ENCODE measurements at places on chromosomes 16 and 17.

DNA sequence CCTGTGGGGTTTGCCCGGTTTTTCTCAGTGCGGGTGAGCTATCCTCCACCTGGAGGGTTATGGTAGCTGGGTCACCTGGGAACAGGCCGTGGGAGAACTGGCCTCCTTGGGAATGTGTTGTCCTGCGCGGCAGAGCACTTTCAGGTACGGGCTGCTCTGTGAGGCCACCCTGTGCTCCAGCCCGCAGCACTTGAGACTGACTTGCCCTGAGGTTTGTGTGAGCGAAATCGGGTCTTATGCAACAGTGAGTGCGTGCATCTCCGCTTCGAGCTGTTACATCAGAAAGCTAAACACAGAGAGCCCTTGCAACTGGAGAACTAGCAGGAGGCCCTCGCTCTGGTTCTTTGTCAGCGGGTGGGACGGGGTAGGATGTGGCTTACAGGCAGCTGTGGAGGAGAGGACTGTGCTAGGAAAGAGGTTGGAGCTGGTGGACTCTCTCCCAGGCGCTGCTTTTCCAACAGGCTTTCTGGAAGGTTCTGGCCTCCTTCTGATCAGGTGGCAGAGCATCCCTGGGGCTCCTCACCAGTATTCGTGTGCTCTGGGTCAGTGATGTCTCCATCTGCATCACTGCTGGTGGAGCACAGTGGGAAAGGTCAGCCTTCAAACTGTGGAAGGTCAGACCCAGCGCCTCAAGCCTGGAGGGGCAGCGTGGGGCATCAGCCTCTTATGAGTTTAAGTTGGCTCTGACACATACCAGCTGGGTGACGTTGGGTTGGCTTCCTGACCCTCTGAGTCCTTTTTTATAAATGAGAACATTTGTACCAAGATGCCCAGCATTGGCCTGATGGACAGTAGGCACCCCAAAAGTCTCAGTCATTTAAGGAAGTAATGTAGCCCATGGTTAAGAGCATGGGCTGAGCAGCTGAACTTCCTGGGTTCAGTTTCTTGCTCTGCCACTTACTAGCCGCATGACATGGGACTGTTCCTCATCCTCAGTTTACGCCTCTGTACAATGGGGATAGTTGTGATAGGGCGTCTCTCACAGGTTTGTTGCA lies 76.3 kb downstream of the KSR1 start:
- DNase-seq, result no peak

DNA sequence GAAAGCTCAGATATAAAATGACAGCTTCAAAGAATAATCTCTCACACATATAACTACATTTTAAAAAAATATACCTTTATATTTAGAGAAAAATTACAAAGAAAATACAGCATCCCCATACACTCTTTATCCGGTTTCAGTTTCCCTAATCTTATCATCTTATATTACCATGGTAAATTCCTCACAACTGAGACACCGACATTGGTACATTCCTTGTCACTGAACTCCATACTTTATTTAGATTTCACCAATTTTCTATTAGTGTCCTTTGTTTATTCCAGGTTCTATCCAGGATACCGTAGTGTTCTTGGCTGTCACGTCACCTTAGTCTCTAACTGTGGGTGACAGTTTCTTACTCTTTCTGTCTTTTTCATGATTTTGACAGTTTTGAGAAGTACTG lies 22.0 kb upstream of the ABCA10 start:
- DNase-seq, result no peak

DNA sequence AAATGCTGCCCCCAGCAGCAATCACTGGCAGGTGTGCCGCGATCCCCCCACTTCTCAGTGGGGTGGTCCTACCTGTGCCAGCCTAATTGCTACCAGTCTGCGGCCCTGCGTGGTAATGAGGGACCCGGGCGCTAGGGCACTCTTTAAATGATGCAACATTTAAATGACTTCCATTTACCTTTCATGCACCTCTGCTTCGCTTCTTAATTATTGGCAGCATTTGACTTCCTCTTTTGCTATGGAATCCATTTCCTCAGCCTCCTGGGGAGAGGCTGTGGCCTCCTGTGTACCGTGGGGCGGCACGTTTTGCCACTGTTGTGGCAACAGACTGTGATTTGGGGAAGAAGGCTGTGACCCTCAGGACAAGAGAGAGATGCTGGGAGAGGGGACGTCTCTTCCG lies 86.1 kb downstream of the RPA1 start:
- DNase-seq, result no peak

GRCh38 chr17:47725446-47726111 lies 7.5 kb upstream of the TBX21 start:
- DNase-seq, result no peak

GRCh38 chr16:46573008-46573833 lies 48.0 kb downstream of the SHCBP1 start:
- peak; percentile 51 for DNase-seq

DNA sequence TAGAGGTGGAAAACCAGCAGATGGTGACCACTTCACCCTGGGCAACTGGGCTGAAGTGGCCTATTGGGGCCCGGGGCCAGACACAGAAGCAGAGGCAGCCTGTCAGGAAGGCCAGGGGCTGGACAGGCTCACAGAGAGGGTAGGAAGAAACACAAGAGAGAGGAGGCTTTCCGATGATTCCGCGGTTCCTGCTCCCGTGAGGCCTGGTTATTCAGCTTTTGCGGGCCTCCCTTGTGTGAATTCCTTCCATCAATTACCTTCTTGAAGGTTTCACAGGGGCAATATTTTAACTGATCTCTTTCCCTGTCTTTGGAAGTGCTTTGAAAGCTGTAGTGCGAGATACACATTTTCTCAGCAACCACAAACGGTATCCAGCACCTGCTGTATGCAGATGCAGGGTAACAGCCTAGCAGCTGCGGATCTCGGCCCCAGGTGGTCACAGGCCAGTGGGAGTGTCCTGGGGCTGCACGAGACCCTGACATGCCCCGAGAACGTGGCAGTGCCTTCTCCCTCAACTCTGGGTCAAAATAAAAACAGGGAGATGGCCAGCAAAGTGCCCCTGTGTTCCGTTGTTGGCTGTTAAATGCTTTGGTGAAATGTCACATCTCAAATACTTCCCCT lies 11.6 kb upstream of the CMIP start:
- no peak for DNase-seq

GRCh38 chr17:59391021-59391420 lies 59.6 kb downstream of the YPEL2 start:
- DNase-seq, result no peak

DNA sequence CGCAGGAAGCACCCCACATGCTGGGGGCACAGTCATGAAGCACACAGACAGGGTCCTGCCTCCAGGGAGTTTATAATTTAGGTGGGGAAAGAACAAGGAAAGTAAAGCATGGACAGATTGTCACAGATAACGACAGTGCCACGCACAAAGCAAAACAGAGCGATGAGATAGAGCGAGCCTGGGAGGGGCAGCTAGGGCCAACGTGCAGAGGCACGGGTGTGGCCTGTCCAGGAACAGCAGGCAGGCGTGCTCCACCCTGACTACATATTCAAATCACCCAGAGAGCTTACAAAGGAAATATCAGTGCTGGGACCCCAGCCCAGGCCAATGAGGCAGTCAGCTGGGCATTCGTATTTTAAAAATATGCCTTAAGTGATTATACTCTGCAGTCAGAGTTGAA lies 16.8 kb downstream of the LGALS9 start:
- no peak for DNase-seq

- no peak for DNase-seq
Observed at GRCh38 chr16:1356061-1356900, 4.5 kb downstream of the GNPTG start.

DNA sequence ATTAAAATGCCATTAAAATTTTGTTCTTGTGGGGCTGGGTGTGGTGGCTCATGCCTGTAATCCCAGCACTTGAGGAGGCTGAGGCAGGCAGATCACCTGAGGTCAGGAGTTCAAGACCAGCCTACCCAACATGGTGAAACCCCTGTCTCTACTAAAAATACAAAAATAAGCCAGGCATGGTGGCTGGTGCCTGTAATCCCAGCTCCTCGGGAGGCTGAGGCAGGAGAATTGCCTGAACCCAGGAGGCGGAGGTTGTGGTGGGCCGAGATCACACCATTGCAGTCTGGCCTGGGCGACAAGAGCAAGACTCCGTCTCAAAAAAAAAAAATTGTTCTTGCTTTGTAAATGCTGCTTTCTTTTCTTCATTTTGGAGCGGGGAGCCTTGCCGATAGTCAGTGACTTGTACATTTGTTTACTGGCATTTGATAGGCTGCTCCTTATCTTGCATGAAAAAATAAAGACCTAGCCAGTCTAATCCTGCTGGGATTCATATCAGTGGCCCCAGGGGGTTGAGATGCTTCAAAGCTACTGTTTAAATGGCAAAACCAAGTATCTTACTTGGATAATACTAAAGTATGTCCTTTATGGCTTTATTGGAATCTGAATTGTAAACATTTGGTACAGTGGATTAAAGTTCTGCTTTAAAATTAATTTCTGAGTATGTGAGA lies 3.3 kb upstream of the CLTC start:
- no peak for DNase-seq

GRCh38 chr17:53150101-53150698 lies 672.5 kb upstream of the KIF2B start:
- peak; percentile 1 for DNase-seq

- DNase-seq, result no peak
Observed at GRCh38 chr17:57739402-57740234, 5.5 kb downstream of the CCDC182 start.

- DNase-seq, result no peak
Observed at GRCh38 chr17:79261355-79262072, 186.9 kb downstream of the ENGASE start.

GRCh38 chr17:64273006-64273405 lies 9.9 kb upstream of the TEX2 start:
- no peak for DNase-seq

GRCh38 chr17:1108765-1109605 lies 70.8 kb downstream of the ABR start:
- DNase-seq, result no peak

DNA sequence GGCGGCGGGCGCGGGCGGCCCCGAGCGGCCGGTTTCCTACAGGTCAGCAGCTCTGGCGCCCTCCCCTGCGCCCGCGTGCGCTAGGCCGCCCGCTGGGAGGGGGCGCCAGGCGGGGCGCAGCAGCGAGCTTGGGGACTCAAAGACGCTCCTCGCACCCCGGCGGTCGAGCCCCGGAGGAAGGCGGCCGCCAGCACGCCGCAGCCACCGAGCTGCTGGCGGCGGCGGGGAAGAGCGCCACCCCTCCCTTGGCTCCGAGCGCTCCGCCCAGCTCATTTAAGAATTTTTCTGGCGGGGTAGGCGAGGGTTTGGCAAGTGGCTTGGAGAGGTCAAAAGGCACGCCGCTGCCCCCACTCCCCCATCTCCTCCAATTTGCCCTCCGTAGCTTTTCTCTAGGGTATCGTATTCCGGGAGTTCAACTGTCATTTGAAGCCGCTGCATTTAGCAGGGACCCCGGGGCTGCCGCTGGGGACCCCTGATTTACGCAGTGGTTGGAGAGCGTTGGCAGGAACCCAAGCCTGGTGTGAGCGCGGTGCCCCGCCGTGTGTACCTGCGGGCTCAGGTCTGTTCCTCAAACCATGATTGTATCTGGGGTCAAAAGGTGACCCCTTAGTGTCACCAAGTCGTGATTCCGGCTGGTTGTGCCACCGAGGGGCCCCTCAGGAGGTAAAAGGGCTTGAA lies 59.5 kb upstream of the GSE1 start:
- DNase-seq, result peak; percentile 63

- DNase-seq, result no peak
Observed at GRCh38 chr17:77656054-77656453, 302.4 kb upstream of the TNRC6C start.

- DNase-seq, result no peak
Observed at GRCh38 chr16:88618182-88618955, 20.0 kb upstream of the IL17C start.

DNA sequence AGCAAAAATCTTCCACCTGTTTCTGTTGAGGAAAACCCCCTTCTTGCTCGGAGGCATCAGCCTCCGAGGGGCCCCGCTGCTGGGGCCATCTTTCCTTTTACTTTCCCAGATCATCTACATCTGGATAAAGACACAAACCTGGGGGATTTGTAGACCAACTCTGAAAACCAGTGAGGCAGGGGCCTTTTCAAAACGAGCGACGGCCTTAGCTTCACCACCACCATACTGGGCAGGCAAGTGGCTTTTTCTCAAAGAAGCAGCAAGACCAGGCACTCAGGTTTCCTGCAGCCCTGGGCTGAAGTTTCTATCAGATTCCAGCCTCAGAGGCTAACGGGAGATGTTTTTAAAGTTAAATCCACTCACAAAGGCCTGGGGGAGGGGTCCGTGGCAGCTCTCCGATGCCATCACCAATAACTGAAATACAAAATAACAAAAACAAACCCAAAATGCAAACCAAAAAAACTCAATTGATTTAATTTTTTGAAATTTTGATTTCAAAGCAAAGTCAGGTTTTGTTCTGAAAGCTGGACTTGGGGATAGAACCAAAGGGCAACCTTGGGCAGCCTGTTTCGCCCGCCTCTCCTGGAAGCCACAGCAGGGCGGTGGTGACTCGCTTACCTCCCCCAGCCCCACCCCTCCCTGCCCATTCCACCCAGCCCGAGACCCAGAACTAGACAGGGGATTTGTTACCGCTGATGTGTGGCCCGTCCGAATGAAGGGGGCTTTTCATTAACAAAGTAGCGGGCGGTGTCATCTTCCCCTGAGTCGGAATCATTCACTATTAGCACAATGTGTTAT lies 55.8 kb downstream of the SALL1 start:
- DNase-seq, result no peak

GRCh38 chr16:53156516-53156915 lies 101.7 kb downstream of the CHD9 start:
- no peak for DNase-seq

DNA sequence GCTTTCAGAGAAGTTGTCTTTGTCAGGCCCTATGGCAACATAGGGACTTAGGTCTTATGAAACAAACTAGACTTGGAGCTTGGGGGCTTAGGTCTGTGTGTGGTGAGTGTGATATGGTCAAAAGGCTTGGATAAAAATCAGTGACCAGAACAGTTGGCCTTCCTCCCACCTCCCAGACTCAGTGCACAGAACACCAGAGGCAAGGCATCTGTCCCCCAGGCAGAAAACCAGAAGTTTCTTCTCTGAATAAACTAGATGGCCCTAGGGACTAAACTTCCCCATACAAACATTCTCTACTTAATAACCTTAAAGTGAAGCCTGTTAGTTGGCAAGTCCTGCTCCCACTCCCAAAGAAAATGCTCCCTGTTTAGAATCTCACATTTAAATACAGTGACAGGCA lies 39.2 kb upstream of the PMFBP1 start:
- DNase-seq, result no peak

DNA sequence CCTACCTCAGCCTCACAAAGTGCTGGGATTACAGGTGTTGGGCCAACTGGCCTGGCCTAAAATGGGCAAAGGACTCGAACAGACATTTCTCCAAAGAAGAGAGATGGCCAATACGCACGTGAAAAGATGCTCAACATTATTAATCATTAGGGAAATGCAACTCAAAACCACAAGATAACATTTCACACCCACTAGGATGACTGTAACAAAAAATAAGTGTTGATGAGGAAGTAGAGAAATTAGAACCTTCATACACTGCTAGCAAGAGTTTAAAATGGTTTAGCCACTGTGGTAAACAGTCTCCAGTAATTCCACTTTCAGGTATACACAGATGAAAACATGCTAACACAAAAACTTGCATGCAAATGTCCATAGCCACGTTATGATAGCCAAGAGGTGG lies 5.7 kb downstream of the TMED6 start:
- DNase-seq, result no peak

GRCh38 chr17:2053380-2054261 lies 1.3 kb upstream of the HIC1 start:
- no peak for DNase-seq

Measured in NT2/D1 (cell line).